ENCODE measurements at places on chromosomes 6 and 20. TPM values are rescaled to one million over a fixed set of nuclear protein-coding genes. Genes with fewer than 3 reads are reported as not detected.

Gene OPRM1
- not detected for polyA plus RNA-seq

Gene SLC44A4
- 0.37 TPM for polyA plus RNA-seq

Gene C6orf132
- 0.28 TPM for polyA plus RNA-seq

Gene MPC1
- polyA plus RNA-seq, result 78.1 TPM

Gene RTEL1
- polyA plus RNA-seq, result 14.0 TPM

Gene TPD52L1
- 51.1 TPM for polyA plus RNA-seq

Gene PSORS1C2
- polyA plus RNA-seq, result 0.14 TPM

Gene FNDC1
- 323 TPM for polyA plus RNA-seq

Gene HMGN3
- 131 TPM for polyA plus RNA-seq

Gene RAB44
- 0.19 TPM for polyA plus RNA-seq

Gene PARD6B
- 0.51 TPM for polyA plus RNA-seq

Gene CGA
- 0.40 TPM for polyA plus RNA-seq

Gene SIRPD
- not detected for polyA plus RNA-seq

Measured in muscle of back (tissue), 13 donors.